ENCODE measurements at places on chromosomes 16 and 17. TPM values are rescaled to one million over a fixed set of nuclear protein-coding genes. Genes with fewer than 3 reads are reported as not detected.

DNA sequence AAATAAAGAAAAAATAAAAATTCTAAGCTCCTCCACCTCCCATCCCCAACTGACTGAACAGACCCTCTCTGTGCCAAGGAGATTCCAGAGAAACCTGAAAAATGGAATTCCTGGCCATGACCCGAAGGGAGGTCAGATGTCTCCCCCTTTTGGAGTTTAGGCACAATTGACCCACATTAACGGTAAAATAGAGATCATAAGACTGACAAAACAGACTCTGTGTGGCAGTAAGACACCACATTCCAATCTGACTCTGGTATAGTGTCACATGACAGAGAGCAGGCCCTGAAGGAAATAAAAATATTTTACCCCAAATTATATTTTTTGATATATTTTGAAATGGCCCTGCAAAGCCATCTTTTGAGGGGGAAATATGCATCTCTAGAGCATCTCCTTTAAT is 115.1 kb upstream of the ZKSCAN2 start:
- no peak for DNase-seq

DNA sequence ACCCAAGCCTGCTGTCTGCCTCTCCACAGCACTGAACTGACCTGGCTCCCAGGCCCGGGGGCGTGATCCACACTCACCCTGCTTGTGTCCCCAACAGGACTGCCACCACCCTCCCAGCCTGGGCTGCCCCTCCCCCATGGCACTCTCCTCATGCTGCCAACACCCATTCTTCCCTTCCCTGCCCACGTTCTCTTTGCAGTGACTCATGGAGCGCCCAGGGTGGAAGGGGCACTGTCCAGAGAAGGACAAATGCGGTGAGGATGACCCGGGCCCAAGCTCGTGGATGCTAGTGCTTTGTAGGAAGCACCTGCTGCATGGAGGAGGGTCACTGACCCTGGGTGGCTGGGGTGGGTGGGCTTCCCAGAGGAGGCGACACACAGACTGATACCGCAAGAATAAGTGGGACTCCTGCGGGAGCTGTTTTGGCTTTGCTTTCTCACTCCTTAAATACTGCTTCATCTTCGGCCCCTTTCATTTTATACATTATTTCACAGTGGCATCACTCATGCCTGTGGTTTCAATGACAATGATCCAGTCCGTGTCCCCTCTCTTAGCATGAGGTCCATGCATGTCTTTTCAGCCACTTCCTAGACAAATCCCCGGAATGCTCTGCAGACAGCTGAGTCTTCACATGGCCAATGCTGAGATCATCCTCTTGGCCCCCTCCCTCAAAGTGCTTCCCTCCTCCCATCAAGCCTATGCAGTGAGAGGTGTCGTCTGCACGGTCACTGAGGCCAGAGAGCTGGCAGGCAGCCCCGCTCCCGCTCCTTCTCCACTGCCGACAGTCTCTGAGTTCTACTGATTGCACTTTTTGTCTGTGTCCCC is 17.6 kb downstream of the CDK5R1 start:
- peak; percentile 25 for DNase-seq

DNA sequence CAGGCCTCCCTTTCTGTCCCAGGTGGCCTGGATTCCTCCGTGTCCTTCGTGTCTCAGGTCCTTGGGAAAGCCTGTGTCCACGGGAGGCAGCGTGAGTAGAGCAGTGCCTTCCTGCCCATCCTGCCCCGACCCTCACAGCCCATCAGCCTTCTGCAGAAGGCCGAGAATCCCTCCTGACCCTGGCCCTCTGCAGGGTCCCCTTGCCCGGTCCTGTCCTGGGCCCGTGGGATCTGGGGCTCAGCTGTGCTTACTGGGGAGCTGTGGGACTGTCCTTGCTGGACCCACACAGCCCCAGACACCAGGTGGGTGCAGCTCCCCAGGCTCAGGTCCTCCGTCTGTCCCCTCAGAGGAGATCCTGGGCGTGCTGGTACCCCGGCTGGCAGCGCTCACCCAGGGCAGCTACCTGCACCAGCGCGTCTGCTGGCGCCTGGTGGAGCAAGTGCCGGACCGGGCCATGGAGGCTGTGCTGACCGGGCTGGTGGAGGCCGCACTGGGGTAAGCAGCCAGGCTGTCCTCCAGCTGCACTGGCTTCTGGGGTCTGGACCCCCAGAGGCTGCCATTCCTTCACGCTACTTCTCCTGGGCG is 3.9 kb downstream of the TELO2 start:
- no peak for DNase-seq

- DNase-seq = peak; percentile 55
These were observed 161.1 kb upstream of the CACNG5 start for GRCh38 chr17:66673668-66674276.

DNA sequence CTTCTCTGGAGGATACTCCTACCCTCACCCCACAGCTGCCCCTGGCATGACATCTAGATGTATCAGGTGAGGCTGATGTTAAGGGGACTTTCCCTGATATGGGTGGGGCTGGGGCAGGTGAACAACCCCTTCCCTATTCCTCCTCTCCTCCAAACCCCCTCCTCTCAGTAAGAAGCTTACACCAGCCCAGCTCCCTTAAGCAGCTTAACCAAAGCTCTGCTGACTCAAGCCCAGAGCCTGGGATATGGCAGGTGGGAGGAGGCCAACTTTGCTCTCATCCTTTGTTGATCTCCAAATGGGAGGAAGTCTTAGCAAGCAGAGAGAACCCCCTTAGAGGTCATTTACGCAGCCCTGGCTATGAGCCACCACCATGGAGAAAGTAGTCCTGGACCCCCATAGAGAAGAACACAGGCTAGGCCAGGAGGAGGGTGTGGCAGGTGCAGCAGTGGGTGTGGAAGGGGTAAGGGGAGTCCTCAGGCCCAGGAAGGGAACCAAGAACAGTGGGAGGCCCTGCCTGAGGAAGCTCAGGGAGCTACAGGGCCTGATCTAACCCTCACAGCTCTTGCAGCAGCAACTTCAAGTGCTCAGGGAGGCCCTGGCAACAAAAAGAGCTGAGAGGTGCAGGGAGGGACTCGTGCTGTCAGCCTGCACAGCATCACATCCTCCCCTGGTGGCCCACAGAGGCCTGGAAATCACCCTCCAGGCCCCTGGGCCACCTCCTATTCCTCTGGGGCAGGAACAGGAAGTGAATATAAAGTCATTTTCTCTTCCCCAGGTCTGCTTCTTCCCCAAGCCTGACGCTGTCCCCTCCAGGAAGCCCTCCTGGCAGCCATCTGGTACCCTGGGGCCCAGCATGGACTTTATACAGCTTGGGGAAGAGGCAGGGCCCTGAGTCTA is 2.9 kb downstream of the UNC119 start:
- DNase-seq = no peak

GRCh38 chr17:77383613-77384608 is 243.1 kb downstream of the SEC14L1 start:
- no peak for DNase-seq

GRCh38 chr16:20933589-20933988 is 33.0 kb downstream of the LYRM1 start:
- no peak for DNase-seq

ACSM5 gene
- 0.91 TPM for total RNA-seq

DNA sequence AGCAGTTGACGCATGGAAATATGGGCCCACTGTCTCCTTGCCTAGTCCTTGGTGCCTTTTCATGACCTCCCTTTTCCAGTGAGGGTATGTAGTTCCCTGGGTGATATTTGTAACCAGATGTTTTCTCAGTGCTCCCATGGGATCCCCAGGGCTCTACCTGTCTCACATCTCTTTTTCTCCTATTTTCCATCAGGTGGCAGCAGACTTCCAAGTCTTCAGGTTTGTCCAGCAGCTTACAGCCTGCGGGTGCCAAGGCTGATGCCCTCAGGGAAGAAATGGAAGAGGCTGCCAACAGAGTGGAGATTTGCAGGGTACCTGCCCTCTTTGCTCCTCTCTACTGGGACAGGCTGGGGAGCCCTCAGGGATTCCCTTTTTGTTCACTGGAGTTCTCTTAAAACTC is 89.1 kb downstream of the ELAC2 start:
- DNase-seq = peak; percentile 25

SLC26A11 gene
- 0.69 TPM for total RNA-seq
